Stomach (tissue), 19 donors: ENCODE measurements at places on chromosomes 2 and 18.
A peak's percentile ranks its signal among the peaks of the same experiment; 100 is the strongest.

DNA sequence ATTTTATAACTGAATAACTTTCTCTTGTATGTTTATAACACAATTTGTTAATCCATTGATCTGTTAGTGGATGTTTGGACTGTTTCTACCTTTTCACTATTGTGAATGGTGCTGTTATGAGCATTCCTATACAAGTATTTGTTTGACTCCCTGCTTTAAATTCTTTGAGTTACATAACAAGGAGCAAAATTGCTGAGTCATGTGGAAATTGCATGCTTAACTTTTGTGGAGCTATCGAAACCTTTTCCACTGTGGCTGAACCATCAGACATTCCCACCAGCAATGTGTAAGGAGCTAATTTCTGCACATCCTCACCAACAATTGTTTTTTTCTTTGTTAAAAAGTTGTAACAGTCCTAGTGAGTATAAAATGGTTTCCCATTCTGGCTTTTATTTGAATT lies 415.5 kb downstream of the CBLN2 start:
- DNase-seq: no peak

- DNase-seq: peak; percentile 57
Measured at GRCh38 chr2:28993206-28993960, 12.3 kb downstream of the TOGARAM2 start.

DNA sequence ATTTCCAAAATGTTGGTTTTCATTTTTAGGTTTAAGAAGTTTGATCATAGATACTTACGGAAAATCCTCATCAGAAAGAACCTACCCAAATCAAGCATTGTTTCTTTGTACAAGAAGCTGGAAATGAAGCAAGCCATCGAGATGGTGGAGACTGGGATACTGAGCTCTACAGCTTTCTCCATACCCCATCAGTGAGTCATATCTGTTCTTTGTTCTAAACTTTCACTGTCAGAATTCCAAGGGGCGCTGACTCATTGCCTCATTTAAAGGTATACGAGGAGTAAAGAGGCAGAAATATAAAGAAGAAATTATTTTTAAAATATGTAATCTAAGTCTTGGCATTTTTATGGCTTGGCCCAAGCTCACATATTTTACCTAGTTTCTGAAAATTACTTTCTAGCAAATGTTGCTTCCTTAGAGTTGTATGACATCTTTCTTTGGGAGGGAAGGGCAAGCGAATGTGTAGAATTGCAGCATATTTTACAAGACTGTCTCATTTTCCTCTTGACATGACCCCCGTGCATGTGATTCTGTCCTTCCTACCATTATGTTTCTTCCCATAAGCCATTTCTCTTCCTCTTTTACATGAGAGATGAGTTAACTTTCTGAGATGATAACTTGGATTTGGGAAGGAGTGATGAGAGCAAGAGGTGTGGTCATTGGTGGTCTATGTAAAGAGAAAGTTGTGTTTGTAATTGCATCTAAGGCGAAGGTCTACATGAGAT lies 41.2 kb downstream of the SLC9A4 start:
- peak; percentile 46 for DNase-seq

GRCh38 chr2:9972621-9973479 lies 21.4 kb downstream of the GRHL1 start:
- DNase-seq: peak; percentile 69

- DNase-seq: no peak
Measured at GRCh38 chr2:199055336-199055735, 402.4 kb downstream of the SATB2 start.

DNA sequence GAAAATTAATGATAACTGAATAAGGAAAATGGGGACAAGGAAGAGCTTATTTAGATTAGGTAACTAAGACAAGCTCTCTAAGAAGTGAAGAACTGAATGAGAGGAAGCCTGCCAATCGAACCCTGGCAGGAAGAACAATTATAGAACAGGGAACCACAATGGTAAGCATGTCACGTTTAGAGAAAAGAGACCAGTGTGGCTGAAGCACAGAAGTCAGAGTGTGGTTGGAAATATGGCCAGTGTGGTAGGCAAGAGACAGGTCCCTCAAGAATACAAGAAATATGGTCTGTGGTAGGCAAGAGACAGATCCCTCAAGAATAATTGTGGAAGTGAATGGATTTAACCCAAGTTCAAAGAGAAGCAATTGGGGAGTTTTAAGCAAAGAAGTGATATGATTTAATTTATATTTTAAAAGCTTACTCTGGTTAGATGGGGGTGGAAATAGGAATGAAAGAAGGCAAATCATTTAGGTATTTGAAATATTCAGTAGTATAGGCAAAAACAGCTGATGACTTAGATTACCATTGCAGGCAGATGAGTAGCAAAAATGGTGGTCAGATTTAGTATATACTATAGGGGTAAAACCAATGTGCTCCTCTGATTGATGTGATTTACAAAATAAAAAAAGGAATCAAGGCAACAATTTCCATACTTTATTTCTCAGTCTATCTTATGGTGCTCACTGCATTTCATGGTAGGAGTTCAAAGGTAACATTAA lies 38.8 kb upstream of the ERMN start:
- peak; percentile 6 for DNase-seq

DNA sequence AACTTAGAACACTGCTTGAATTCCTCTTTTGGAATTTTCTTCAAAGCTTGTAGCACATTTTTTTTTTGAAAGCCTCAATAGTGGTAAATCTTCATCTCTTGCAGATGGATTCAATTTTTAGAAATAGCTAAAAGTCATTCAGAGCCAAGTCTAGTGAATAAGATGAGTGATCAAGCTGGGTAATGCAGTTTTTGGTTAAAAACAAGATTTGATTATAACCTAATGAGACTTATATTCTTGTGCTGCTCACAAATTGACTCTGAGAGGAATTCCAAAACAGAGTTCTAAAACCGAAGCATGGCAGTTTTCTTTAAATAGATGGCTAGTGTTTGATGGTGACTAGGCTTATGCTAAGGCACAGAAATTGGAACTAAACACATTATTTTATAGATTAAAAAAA lies 2072.6 kb upstream of the CELF4 start:
- DNase-seq: no peak

- DNase-seq: peak; percentile 89
Measured at GRCh38 chr18:76351961-76352581, 143.0 kb downstream of the ZNF516 start.

DNA sequence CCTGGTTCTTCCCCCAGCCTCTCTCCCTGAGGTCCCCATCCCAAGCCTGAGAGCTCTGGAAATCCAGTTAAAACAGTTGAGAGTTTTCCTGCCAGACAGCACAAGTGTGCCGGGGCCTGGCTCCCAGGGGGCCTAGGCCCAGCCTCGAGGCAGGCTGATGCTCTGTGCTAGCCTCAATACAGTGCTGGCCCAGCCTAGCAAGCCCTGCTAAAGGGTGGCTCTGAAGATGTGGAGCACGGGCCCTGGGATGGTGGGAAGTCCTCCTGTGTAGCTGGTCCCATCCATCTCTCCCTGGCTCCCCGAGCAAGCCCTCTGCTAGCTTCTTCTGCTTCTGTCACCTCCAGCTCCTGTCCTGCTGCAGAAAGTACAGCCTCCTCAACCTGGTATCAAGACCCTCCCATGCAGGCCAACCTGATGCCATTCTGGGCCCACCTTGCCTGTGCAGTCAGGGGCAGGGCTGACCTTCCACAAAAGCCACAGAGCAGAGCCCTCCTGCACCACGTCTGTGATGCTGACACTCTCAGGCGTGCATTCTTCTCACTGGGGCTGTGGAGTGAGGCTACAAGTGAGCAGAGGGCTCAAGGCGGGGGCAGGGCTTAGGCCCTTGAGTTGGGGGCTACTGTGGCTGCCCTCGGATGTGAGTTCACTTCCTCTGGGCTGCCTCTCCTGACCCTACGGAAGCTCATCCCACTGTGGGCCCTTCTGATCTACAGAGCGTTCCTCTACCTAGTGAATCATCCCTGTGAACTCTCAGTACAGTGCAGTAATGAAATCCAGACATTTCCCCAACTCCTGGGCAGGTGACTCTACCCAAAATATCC lies 60.1 kb upstream of the LAPTM4A start:
- no peak for DNase-seq

- no peak for DNase-seq
Measured at GRCh38 chr2:241736111-241736510, 1.7 kb downstream of the D2HGDH start.

DNA sequence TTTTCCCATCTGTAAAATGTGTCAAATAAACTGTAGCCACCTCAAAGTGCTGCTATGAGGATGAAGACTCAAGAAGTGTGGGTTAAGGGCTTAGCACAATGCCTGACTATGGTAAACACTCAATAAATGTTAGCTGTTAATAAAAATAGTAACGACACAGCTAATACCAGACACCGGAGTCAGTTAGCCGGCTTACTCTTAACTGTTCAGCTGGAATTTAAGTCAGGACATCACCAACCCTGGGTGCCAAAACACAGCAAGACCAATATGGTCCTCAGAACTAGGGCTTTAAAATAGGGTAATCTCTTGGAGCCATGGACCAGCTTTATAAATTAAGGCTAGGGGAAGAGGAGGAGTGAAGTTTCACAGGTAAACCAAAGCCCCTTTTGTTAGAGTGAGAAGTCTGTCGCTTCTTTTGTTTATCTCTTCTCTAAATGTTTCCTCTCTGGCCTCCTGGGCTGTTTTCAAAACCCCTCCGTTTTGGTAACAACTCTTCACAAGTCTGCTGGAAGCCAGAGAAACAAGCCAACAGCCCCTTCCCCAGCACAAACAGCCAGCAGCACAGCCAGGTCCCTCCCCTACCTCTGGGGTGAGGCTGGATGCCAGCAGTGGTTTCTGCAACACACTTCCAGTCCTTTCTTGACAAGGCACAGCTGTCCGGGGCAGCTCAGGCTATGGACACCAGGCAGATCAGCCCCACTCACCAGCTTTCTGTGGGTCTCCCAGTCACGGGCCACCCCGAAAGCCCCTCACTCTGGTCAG lies 13.8 kb upstream of the FZD7 start:
- no peak for DNase-seq

- no peak for DNase-seq
Measured at GRCh38 chr18:58058720-58059119, 14.7 kb downstream of the NEDD4L start.

GRCh38 chr2:237706257-237706656 lies 78.9 kb downstream of the LRRFIP1 start:
- DNase-seq: no peak

DNA sequence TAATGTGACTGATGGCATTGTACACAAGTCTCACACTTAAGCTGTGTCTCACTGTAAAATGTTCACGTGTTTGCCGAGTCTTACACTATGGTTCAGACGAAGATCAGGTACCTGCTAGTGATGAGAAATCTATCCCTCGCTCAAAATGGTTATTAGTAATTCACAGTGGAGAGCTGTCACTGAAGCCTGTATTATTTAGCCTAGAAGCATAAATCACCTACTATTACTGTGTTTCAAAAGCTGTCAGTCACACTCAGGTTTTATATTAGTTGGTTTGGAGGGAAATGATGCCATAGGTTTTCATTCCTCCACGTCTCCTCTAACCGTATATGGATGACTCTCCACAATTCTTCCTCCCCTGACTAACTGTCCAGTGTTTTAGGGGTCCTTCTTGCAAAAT lies 292.4 kb upstream of the ZEB2 start:
- DNase-seq: no peak

DNA sequence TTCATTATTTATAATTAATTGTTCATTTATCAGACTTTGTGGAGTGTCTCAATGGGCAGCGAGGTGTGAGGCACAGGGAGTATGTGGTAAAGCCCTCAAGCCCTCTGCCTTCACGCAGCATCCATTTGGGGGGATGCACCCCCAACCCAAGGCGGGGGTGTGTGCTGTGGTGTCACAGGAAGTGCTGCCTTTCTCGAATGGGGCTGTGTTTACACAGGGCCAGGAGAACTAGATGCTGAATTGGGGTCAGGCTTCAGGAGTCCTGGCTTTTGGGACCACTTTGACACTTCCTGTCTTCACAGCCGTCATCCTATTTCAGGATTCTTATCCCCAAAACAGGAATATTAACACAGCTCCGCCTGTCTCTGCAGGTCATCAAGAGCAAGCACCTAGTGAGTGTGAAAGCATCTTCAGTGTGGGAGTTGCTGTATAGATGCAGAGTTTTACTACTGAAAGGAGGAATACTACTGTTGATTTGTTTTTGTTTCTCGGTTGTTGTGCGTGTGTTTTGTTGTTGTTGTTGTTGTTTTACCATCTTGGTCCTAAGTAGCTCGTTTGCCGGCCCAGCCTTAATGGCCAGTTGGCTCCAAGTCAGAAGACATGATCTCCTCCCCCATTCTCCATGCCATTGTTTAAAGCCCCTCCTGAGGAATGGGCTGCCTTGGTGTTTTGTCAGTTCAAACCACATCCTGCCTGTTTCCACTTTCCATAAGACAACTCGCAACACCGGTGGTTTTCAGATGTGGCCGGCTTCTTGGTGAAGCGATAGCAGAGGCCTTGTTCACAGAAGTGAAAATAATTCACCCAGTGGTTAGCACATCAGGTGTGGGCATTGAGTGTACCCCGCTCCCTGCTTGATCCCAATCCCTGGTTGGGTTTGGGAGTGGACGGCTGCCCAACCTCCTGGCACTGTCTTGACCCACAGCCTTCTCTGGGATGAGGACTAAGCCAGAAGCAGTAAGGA lies 221.3 kb downstream of the BCL2 start:
- DNase-seq: peak; percentile 57

- peak; percentile 34 for DNase-seq
Measured at GRCh38 chr2:160372585-160372984, 121.0 kb downstream of the RBMS1 start.

GRCh38 chr18:79365701-79366100 lies 30.0 kb upstream of the NFATC1 start:
- no peak for DNase-seq

DNA sequence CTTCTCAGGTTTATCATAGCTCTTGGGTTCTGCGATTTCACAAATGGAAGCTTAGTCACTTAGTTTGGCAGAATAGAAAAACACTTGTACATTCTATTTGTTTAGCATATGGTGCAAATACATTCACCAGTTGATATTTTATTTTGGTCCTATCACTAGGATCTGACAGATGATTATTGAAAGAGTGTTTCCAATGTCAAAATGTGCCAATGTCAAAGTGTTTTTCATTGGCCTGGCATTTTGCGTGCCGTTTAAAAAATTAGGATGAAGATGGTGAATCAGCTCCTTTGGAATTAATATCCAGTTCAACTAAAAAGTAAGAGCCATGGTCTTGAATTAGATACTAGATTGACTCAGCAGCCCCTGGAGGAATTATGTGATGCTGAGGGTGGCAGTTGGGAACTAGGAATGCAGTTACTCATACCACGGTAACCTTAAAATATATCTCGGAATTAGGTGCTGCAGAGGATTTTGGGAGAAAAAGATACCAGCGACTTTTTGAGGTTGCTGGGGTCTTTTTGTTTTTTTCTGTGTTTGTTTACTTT lies 87.0 kb downstream of the SPHKAP start:
- no peak for DNase-seq
